ENCODE measurements at places on chromosomes 5 and 9.

- no peak for DNase-seq
These were observed 292.4 kb downstream of the MRPS30 start for GRCh38 chr5:45101146-45101545.

- DNase-seq, result no peak
These were observed 584.7 kb downstream of the EBF1 start for GRCh38 chr5:158514986-158515359.

- DNase-seq, result no peak
These were observed 234.5 kb downstream of the CRB2 start for GRCh38 chr9:123590499-123590898.

GRCh38 chr9:38038307-38039089, 30.5 kb downstream of the SHB start:
- no peak for DNase-seq

GRCh38 chr5:111582451-111582850, 70.1 kb upstream of the STARD4 start:
- no peak for DNase-seq

DNA sequence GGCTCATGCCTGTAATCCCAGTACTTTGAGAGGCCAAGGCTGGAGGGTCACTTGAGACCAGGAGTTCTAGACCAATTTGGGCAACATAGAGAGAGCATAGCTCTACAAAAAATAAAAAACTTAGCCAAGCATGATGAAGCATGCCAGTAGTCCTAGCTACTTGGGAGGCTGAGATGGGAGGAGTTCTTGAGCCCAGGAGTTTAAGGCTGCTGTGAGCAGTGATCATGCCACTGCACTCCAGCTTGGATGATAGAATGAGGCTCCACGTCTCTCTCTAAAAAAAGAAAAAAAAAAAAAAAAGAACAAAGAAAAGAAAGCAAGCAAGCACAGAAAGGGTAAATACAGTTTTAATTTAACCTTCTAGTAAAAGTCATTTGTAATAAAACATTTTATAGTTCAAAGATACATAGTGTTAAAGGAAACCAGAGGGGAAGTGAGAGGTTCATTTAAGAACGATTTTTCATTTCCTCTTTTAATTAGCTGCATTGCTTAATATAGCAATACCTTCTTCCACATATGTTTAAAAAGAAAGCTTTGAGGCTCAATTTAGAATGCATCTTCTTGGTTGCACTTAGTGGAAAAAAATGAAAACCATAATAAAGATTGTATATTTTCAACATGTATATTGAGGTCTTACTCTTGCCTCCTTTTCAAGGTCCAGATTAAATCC, 14.9 kb downstream of the GAPT start:
- no peak for DNase-seq

GRCh38 chr9:37034305-37034937, 353 bp upstream of the PAX5 start:
- no peak for DNase-seq

DNA sequence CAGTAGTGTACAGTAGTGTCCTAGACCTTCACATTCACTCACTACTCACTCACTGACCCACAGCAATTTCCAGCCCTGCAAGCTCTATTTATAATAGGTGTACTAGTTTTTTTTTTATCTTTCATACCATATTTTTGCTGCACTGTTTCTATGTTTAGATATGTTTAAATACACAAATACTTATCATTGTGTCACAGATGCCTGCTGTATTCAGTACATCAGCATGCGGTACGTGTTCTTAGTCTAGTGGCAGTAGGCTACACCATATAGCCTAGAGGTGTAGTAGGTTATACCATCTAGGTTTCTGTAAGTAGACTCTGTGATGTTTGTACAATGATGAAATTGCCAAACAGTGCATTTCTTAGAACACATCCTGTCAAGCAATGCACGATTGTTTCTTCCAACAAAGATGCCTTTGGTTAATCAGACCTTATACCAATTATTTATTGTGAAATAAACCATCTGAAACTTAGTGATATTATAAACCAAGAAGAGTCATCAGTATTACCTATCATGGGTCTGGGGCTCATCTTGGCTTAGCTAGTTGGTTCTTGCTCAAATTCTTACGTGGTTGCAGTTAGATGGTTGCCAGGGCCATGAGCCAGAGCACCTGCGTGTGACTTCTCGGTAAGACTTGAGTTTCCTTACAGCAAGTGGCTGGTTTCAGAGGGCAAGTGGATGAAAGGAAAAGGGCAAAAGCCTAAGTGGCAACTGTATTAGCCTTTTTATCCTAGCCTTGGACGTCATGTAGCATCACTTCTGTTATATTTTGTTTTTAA, 41.1 kb downstream of the ERBIN start:
- no peak for DNase-seq

Data from CD8-positive, alpha-beta memory T cell (primary cell).